ENCODE measurements at places on chromosomes 13 and 19. TPM values are rescaled to one million over a fixed set of nuclear protein-coding genes. Genes with fewer than 3 reads are reported as not detected.

GRCh38 chr13:64028551-64028950 lies 2612.9 kb upstream of the PCDH20 start:
- no peak overlapping the region for H3K27ac ChIP-seq
- no peak overlapping the region for H3K4me3 ChIP-seq
- no peaks in the 10 kb centered on the region for H3K4me1 ChIP-seq
- no peaks in the 10 kb centered on the region for H3K27me3 ChIP-seq
- H3K36me3 ChIP-seq: no peaks in the 10 kb centered on the region

The KLK4 gene
- not detected for total RNA-seq

The S1PR4 gene
- 6.4 TPM for total RNA-seq

The ICAM4 gene
- 2.0 TPM for total RNA-seq

GRCh38 chr13:60355056-60355455 lies 42.0 kb upstream of the TDRD3 start:
- H3K27ac ChIP-seq: no peak overlapping the region
- DNase-seq: no peak
- H3K27me3 ChIP-seq: no peaks in the 10 kb centered on the region
- H3K36me3 ChIP-seq: no peaks in the 10 kb centered on the region

Data from thoracic aorta (tissue), 2 donors.